Endothelial cell of umbilical vein (primary cell): ENCODE measurements at places on chromosomes 7 and 10. TPM values are rescaled to one million over a fixed set of nuclear protein-coding genes. Genes with fewer than 3 reads are reported as not detected.
A peak's percentile ranks its signal among the peaks of the same experiment; 100 is the strongest.

OR9A2 gene
- not detected in 2 replicates for total RNA-seq

RET gene
- 0.22 TPM in 1 of 2 replicates, not detected in the other for total RNA-seq

DNA sequence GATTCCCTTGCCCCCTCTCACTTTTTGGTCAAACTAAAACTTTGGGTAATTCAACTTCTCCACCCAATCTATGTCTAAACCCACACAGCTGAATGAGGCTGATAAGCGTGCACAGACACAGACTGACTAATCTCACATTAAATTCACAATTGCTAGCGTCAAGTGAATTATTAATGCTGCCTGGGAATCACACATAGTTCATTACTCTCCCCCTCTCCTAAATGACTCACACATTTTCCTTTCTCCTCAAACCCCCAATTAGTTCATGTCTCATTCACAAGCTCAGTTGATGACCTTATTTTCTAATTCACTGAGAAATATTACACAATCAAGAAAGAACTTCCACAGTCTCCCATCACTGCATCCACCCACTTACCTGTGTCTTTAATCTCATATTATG lies 14.5 kb downstream of the KLF14 start:
- DNase-seq: no peak

DNA sequence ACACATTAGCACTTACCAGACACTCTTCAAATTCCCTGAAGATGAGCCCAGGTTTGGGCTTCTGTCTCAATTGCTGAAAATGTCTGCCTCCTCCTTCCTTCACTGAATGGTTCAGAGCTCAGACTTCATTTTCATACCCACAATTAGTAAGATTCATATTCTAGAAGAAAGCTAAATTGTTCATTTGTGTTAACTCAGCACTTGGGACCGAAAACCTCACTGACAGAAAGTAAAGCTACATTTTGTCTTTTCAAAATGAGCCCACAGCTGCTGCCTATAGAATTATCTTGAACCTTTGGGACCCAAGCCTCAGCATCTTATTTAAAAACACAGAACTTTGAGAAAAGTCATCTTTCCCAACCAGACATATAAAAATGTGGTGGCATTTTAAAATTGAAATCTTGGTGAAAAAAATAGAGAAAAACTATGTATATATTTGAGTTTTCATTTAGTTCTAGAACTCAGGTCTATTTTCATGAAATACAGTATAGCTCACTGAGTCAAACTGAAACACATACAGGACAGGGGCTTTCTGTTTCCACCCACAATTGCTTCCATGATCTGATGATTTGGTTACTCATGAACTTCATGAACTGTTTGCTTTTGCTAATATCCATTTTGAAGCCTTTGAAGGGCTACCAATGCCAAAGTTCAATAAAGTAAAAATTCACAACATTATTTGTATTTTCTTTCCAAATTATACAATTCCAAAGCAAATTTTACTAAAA lies 119.1 kb upstream of the PFKP start:
- DNase-seq: no peak

GRCh38 chr10:22599048-22599561 lies 115.3 kb downstream of the PIP4K2A start:
- DNase-seq: peak; percentile 40
